ENCODE measurements at places on chromosomes 2 and 18.

DNA sequence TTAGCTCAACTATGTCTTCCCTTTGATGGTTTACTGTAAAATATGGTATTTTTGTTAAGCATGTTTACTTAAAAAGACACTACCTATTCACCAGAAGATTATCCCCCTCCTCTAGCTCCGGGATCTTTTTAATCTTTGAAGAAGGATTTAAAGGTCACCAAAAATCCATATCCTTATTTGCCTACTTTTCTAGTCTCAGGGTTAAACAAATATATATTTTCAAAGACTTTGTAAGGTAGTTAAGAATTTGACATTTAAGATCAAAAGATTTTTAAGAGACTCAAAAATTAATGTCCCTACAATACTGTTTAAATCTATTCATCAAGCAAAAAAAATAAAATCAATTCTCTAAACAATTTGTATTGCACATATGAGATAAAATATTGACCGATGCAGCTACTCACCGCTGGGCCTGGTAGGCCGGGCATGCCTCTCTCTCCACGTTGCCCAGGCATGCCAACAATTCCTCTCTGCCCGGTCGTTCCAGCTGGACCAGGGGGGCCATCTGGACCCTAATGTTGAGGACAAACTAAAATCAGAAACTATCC is 76.1 kb downstream of the COL3A1 start:
- DNase-seq, result no peak

DNA sequence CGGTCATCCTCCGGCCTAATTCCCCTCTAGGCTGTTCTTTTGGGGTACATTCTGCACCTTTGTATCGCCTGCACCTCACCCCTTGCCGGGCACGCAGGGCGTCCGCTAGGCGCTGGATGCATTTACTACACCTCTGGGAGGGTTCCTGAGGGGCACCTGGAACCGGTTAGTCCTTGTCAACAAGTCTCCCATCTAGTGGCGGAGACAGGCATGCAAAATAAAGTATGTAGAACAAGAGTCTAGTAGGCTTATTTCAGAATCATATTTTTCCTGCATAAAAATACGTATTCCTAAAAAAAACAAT is 705 bp upstream of the TEX261 start:
- no peak for DNase-seq

- no peak for DNase-seq
Measured at GRCh38 chr2:202141329-202141947, 68.4 kb downstream of the KIAA2012 start.

- DNase-seq, result no peak
Measured at GRCh38 chr2:15023221-15023620, 390.7 kb downstream of the LRATD1 start.

GRCh38 chr2:223036790-223037444 is 15.1 kb upstream of the KCNE4 start:
- no peak for DNase-seq

- DNase-seq, result no peak
Measured at GRCh38 chr2:203022751-203023150, 8.1 kb downstream of the NBEAL1 start.

- no peak for DNase-seq
Measured at GRCh38 chr2:152473151-152473857, 138.3 kb downstream of the FMNL2 start.

DNA sequence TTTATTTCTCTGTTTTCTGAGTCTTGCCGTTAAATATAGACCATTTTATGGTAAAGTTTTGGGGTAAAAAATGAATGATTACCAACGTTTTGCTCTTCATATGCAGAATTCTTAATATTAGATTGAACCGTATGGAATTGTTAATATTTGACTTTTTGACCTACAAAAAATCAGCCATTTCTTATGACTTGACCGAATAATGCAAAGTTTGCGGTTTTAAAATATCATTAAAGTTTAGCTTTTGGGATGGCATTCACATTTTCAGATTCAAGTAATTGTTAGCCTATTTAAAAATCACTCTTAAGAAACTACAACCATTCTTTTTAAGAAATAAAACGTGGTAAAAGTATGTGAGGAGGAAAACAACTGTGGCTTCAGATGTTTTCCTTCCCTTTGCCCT is 138.0 kb downstream of the HAUS1 start:
- DNase-seq, result no peak

GRCh38 chr2:82139979-82140611 is 1835.5 kb upstream of the LRRTM1 start:
- no peak for DNase-seq

GRCh38 chr2:117944816-117945215 is 69.1 kb downstream of the CCDC93 start:
- DNase-seq, result no peak

DNA sequence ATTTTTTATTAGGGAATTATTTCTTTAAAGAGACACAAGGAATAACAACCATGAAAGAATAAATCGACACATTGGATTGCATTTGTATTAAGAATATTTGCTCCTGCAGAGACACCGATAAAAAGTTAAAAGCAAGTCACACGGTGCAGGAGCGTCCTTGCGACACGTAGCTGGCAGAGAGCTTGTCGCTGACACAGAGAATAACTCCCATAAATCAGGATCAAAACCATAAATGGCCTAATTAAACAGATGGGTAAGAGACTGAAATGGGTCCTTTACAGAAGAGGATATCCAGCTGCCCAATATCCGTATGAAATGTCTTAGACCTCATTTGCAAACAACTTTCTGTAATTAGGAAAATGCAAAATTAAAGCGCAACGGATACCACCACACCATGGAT is 126.1 kb upstream of the SNTG2 start:
- no peak for DNase-seq

DNA sequence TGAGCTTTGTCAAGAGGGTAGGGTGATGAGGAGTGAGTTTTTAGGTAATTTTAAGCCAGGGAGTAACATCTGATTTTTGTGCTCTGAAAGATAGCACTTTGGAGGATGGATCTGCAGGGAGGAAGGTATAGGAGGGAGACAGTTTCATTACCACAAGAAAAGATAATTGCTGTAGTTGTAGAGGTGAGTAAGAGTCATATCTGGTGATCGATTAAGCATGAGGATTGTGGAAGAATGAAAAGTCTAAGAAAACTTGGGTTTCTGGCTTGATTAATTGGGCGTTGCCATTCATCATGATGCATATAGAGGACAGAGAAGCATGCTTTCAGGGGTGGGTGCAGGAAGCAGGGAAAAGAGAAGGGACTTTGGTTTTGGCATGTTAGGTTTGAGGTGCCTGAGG is 18.5 kb downstream of the KCMF1 start:
- DNase-seq, result no peak

DNA sequence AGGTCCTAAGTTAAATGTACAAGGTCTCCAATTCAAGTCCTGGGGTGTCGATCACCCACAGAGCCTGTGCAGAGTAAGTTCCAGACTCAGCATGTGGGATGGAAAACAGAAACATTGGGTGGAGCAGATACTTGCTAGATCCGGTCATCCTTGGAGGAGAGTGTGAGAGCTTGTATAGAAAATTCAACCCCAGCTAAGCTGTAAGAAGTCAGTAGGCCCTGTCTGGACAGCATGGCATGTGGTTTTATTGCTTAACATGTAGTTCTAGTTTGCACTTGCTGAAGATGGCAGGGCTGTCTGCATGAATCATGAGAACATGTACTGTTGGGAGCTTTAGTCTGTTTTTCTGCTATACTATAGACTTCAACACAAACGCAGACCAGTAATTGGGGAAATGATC is 189.6 kb upstream of the RMP24 start:
- no peak for DNase-seq

- DNase-seq, result no peak
Measured at GRCh38 chr2:85011098-85011497, 40.1 kb downstream of the KCMF1 start.

GRCh38 chr2:223048519-223048918 is 3.5 kb upstream of the KCNE4 start:
- no peak for DNase-seq

DNA sequence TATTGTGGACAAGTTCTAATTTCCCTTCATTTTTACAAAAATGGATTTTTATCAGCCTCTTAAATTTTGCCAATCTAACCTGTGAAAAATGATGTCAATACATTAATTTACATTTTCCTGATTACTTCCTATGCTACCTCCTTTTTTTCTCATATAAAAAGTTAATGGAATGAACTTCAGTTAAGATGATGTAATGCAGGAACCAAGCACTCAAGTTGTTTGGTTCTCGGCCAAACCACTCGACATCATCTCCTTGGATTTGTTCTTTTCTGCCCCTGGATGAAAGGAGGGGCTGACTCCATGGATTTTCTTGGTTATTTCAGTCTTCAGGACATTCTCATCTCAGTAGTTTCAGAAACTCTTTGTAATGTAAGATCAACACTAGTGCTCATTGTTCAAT is 253.1 kb upstream of the NXPH2 start:
- DNase-seq, result no peak

DNA sequence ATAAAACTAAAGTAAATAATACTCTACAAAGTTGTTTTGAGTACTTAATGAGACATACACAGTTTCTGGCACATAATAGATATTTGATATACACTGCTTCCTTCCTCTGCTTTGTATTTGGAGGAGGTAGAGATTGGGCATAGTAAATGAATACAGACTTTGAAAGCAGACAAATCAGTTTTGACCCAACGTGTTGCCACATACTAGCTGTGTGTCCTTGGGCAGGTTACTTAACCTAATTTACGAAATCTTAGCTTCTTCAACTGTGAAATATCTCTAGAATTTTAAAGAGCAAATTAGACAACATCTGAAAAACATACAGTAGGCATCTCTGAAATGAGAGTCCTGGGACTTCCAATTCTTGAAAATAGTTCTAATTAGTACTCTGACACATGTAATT is 425.4 kb downstream of the TGIF1 start:
- no peak for DNase-seq

DNA sequence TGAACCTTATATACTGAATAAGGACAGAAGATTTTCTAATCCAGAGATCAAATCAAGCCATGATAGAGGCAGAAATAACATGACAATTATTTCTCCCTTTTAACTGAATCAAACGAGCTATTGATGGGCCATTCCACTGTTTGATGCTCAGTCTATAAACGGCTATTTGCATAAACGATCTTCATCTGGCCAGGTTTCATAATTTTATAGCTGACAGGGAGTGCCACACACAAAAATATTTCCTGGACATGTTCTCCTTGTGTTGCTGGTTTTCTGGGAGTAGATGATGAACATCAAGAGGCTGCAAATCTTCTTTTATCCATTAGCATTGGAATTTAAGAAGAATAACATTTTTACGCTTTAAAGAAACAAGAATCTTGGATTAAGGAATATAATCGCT is 63.1 kb downstream of the ACVR1C start:
- no peak for DNase-seq

DNA sequence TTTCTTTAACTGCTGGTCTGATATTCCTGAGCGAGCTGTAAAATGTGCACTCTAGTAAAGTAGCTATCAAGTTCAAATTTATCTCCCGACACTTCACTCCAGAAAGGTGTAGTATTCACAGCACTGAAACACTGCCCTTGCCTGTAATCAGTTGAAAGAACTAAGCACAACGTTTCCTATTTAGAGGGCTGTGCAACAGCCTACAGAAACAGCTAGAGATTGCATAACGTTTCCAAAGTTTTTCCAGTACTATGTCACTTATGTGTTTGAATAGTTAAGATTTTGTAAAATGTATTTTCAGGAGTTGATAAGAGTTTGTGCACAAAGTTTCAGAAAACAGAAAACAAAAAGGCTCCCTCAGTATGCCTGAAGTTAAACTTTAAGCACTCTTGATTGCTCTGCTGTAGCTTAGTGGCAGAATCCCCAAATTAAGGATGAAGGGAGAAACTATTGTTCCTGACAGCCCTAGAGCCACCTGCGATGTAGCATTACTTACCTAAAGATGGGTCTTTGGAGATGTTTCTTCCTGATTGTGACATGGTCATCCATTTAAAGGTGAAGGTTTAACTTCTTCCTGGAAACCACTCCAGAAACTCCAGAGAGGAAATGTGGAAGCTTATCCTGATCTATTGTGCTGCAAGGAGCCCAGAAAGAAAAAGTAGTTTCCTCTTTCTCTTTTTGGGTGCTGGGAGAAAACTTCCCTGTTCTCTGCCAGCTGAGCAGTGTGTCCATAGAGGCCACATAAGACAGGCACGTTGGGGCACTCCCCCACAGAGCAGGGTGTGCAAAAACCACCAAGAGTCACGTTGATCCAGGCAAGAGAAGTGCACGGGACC is 536 bp downstream of the PDE1A start:
- DNase-seq, result no peak

DNA sequence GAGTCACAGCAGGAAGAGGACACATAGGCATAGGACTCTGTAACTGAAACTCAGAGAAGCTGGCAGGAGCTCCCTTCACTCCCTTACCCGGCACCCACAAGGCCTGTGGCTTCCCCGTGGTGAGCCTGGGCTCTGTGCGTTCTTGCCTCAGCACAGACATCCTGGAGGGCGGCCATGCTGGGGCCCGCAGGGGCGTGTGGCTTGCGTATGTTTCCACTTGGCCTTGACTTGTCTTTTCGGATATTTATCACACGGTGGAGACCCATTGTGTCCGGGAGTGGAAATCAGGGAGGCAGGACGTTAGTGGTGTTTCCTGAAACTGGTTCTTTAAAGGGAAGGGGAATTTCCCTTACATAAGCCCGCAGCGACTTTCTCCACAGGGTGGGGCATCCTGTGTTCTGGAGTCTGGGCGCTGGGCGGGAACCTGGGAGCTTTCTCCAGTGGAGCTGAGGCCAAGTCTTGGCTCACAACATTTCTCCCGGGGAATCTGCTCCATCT is 49.9 kb upstream of the EML6 start:
- DNase-seq, result no peak

GRCh38 chr18:46313521-46313920 is 209.3 kb downstream of the HAUS1 start:
- no peak for DNase-seq

GRCh38 chr18:57728941-57729511 is 74.1 kb downstream of the ATP8B1 start:
- DNase-seq, result no peak

GRCh38 chr2:205760157-205760556 is 77.9 kb downstream of the NRP2 start:
- DNase-seq, result no peak

DNA sequence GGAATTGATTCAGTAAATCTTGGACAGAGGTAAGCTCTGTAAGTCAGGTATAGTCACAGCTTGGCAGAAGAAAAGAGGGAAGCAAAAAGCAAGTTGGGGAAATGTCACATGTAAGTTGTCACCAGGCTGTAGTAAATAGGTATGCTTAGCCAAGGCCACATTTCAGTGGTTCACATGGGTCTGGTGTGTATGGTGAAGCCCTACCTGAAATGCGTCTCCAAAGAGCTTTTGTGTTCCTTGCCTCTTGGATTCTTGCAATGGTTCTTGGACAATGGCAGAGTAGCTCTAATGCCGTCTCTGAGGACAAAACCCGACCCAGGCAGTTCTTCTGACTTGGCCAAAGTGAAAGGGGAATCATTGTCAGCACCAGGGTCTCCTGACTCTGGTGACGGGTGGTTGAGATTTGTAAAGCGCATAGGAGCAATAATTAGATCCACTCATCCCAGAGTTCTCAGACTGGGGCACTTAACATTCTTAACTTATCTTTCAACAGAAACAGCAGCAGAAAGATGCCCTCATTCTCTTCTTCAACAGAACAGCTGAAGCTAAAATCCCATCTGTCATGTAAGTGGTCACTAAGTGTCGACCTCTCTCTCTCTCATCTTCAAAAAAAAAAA is 34.4 kb upstream of the RPL37A start:
- DNase-seq, result no peak
